ENCODE measurements at places on chromosomes 6 and 20.

DNA sequence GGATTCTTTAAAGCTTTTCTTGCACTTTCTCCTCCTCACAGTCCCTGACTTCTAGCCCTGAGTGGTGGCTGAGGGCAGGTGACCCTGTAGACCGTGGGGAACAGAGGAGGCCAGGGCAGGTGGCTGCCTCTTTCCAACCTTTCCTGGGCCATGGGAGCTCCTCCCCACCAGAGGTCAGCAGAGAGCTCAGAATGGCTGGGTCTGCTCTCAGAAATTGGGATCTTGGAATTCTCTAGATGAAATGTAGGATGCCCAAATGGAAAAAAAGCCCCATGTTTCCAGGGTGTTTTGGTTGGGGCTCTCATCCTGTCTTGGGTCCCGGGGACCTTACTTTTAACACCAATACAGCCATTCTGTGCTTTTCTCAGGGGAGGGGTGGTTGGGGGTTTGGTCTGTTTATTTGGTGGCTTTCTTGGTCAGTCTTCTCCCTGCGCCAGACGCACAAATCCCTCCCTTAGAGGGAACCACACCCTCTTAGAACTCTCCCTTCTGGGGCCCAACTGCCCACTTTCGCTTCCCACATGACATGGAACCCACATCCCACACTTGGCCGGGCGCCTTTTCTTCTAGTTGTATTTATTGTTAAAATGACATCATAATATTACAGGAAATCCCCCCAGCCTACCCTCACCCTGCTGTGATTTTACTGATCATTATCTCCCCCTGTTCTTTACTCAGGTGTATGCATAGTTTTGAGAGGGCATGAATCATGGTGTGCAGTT, 17.9 kb downstream of the GNAS start:
- DNase-seq = peak; percentile 60

DNA sequence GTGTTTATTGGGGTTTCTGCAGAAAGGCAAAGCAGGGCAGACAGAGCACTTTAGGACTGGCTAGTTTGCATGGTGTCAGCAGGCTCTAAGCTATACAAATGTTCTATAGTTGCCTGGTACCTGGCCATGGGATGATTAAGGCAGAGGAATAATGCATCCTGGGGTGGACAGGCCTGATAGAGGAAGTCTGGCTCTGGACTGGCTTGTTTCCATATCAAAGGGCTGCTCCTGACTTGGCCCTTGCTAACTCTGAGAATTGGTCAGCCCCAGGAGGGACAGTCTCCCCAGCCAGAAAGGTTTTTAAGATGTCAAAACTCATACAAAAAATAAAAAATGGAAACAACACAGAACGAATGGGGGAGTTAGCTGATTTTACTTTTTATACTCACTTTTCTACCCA, 136.9 kb downstream of the TBC1D7 start:
- DNase-seq = no peak

DNA sequence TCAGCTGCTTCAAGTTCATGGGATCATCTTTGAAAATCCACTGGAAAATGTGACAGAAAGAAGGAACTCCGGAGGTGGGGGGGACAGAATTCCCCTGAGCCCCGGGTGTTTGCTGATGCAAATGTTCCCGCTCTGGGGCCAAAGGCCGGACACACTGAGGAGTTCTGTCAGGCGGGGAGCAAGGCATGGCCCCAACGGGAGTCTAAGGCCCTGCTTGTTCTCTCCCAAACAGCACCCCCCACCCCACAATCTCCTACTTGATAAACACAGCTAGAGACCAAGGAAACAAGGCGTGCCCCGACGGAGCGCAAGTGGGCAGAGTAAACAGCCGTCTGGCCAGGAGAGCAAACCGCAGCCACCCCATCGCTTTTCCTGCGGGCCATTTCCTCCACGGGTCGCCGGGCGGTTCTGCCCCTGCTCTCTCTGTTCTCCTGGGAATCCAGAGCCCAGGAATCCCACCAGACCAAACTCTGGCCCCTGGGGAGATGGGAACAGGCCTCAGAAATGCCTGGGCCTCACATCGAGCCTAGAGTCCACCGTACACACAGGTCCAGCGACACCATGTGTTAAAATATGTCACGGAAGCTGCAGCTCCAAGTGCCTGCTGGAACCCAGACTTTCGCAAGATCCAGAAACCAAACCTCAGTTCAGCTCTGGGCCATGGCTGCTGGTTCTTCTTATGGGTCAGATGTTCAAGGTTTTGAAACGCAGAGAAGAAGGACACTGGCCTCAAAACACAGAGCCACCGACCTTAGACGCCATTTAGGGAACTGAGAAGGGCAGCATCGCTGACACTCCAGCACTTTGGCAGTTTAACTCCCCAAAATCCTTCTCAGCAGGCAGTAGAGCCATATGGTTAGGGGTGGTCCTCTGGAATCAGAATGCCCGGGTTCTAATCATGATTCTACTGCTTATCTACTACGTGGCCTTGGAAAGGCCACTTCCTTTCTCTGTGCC, 104.2 kb downstream of the PREX1 start:
- DNase-seq = no peak

DNA sequence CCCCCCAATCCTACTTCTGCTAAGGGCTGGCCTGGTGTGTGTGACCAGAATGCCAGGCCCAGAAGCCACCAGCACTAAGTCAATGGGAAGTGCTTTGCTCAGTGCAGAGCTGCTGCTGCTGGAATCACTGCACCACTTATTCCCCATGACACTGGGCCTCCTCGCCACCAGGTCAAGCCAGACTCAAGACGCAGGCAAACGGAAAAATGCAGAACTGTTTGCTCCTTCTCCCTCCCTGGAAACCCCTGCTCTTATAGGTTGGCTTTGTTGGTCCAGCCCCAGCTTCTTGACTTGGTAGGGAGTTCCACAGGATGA, 121.9 kb downstream of the PHACTR3 start:
- no peak for DNase-seq

GRCh38 chr6:36128793-36129192, 1.5 kb upstream of the MAPK13 start:
- DNase-seq = no peak

- DNase-seq = peak; percentile 48
Observed at GRCh38 chr20:63740627-63741353, 1.2 kb downstream of the SLC2A4RG start.

- DNase-seq = no peak
Observed at GRCh38 chr6:71258078-71258866, 30.3 kb upstream of the OGFRL1 start.

DNA sequence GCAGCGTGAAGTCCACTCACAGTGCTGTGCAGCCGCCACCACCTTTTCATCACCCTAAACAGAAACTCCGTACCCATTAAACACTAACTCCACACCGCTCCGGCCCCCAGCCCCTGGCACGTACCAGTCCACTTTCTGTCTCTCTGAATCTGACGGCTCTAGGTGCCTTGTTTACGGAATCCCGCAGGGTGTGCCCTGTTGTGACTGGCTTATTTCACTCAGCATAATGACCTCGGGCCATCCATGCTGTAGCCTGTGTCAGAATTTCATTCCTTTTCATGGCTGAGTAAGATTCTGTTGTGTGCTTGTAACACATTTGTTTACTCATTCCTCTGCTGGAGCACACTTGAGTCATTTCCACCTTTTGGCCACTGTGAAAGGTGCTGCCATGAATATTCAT, 18.0 kb downstream of the TCFL5 start:
- no peak for DNase-seq

GRCh38 chr6:52416629-52417151, 3.5 kb upstream of the EFHC1 start:
- peak; percentile 47 for DNase-seq

- no peak for DNase-seq
Observed at GRCh38 chr6:140462453-140463311, 1088.2 kb upstream of the CITED2 start.

- no peak for DNase-seq
Observed at GRCh38 chr6:122962000-122962624, 33.9 kb upstream of the CLVS2 start.

Measured in CD4-positive, alpha-beta memory T cell (primary cell).